ENCODE measurements at places on chromosomes 1 and 21. TPM values are rescaled to one million over a fixed set of nuclear protein-coding genes. Genes with fewer than 3 reads are reported as not detected.
A peak's percentile ranks its signal among the peaks of the same experiment; 100 is the strongest.

- no peak for DNase-seq
Observed at GRCh38 chr1:211329764-211330201, 3.1 kb downstream of the TRAF5 start.

- DNase-seq, result peak; percentile 50
Observed at GRCh38 chr1:147509786-147510395, 31.4 kb upstream of the BCL9 start.

Gene COL9A2
- 6.4 TPM for total RNA-seq

- DNase-seq, result no peak
Observed at GRCh38 chr1:60423146-60423780, 349.7 kb upstream of the C1orf87 start.

DNA sequence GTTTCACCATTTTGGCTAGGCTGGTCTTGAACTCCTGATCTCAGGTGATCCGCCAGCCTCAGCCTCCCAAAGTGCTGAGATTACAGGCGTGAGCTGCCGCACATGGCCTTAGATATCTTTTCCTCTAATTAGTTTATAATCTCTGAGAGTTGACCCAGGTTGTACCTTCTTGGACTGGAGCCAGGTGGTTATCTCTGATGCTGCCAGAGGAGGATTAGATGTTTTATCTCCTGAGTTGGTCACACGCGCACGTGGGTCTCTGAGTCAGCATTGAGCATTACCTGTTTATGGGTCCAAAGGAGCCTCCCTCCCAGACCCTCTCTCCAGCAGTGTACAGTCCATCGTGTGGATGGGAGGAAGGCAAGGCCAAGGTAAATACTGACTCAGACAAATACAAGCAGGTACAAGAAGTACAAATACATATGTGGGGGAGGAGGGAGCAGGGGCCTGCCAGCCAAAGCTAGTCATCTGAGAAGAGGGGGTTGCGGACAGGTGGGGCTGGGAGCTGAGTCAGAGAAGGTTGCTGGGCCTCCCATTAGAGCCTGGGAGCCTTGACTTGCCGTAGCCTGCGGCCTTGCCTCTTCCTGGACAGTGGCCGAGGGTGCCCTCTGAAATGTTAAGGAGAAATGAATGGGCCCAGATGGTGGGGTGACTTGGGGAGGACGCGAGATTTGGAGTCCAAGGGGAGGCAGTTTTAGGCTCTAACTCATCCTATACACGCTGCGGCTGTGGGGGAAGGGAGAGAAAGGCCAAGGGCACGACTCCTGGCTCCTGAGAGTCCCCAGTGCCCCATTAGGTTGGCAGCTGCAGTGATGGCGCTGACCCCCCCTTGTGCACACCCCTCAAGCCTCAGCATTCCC, 13.1 kb downstream of the IL6R start:
- no peak for DNase-seq

Gene SELENON
- 22.8 TPM for total RNA-seq

DNA sequence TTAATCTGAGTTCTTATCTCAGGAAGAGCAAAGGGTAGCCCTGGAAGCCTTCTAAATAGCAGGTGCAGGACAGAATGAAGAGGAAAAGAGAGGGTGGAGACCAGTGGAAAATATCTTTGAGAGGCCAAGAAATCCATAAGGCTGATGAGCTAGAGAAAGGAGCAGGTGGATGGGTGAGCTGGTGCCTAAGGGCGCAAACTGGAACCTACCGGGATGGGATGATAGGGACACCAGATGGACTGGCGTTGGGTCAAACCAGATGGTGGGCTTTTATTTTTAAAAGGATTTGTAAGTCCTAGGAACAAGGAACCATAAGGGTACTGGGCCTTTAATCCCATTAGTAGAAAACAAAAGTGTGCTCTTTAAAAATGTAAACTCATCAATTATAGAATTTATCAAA, 59.7 kb downstream of the RGL1 start:
- DNase-seq, result peak; percentile 62

- no peak for DNase-seq
Observed at GRCh38 chr1:22578732-22579361, 15.6 kb downstream of the EPHA8 start.

Gene TBX19
- total RNA-seq, result 0.07 TPM

- no peak for DNase-seq
Observed at GRCh38 chr1:24903011-24903461, 27.0 kb downstream of the RUNX3 start.

DNA sequence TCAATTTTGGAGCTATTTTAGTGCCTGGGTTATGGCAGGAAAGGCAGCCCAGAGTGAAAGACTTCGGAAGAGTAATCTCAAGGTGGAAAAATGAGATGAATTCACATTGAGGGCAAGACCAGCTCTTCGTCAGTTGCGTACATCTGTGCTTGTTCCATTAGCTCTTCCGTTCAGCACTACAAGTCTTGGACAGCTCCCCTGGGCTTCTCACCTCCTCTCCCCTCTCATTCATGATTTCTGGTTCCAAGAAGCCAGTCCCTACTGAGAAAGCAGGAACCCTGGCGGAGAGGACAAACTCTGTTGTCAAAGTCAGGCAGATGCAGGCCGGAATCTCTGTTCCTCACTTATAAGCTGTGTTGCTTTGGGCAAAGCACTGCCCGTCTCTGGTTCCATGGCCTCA, 76.5 kb downstream of the ACTL8 start:
- DNase-seq, result no peak

Gene S100A1
- total RNA-seq, result 132 TPM

Gene SLAMF6
- not detected for total RNA-seq

GRCh38 chr1:15303935-15304334, 56.9 kb downstream of the FHAD1 start:
- no peak for DNase-seq

GRCh38 chr1:51535006-51535592, 16.0 kb upstream of the EPS15 start:
- DNase-seq, result peak; percentile 65

Gene KRTAP13-2
- total RNA-seq, result not detected

- no peak for DNase-seq
Observed at GRCh38 chr1:244311784-244312532, 139.8 kb downstream of the ADSS2 start.

DNA sequence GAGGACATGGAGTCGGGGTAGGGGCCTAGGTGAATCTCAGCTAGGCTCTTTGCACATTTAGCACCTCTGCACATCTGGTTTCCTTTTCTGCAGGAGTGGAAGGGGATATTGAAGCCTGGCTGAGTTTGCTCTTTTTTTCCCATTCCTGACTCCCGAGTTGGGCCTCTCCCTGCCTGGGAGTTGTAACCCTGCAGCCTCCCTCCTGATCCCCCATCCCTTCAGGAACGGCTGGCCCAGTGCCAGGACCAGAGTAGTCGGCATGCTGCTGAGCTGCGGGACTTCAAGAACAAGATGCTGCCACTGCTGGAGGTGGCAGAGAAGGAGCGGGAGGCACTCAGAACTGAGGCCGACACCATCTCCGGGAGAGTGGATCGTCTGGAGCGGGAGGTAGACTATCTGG, 836 bp downstream of the OLFML3 start:
- DNase-seq, result peak; percentile 51

Gene KPRP
- not detected for total RNA-seq

Gene S100A7
- total RNA-seq, result not detected

Gene RALGPS2
- 11.9 TPM for total RNA-seq

- no peak for DNase-seq
Observed at GRCh38 chr1:24890887-24891286, 39.2 kb downstream of the RUNX3 start.

DNA sequence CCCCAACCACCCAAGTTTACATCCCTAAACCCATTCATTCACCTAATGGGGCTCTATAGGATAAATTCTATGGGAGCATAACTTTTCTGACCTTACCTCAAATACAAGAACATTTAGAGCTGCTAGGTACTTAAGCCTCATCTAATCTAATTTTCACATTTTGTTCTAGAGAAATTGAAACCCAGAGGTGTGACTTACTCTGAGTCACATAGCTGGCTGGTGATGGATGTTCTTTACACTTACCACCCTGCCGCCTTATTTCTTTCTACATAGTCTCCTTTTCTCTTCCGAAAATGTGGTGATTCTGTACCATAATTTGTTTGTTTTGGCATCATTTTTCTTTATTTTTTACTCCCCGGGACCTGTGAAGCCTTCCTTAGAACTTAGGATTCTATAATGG, 20.3 kb downstream of the TIPRL start:
- DNase-seq, result no peak

- DNase-seq, result no peak
Observed at GRCh38 chr1:236472850-236473788, 50.7 kb upstream of the LGALS8 start.

DNA sequence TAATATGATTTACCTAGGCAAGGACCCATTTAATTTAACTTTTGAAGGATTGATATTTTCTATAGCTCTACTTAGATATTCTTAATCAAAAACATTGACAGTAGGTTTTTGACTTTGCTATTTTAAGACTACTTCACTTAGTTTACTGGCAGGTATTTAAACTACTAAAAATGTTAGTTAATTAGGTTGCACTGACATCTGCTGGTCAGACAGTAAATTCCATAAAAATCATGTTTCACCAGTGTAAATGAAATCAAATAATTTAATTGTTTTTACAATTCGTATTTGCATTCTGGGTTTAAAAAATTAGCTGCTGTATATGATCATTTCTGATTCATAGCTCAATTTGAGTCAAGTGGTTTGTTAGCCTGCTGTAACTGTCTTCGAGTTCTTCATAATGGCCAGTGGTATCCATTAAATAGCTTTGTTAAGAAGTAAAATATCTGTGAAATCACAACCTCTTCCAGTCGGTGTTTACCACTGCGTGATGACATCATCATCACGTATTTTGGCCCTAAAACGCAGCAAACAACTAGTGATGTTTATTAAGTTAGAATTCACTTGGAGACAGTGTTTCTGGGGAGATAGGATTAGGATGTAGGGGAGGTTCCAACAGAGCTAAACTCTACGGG, 26.2 kb downstream of the EXTL2 start:
- peak; percentile 39 for DNase-seq

Gene CHIT1
- total RNA-seq, result not detected

Measured in G401 (cell line).